ENCODE measurements at places on chromosomes 11 and 22.

DNA sequence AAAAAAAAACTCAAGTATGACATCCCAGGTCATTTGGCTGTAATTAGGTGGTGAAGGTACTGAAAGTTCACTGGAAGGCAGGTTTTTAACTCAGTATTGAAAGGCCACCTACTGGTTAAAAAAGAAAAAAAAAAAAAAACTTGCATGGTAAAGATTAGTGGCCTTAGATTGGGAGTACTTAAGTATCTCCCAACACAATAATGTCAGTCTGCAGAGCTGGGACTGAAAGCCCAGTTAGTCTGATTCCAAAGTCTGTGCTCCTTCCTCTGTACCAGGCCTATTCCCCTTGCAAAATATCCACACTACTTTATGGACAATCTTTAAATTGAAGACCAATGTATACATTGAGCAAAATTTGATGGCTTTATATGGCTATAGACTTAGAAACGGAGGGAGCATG, 85.5 kb downstream of the NOX4 start:
- DNase-seq, result no peak

DNA sequence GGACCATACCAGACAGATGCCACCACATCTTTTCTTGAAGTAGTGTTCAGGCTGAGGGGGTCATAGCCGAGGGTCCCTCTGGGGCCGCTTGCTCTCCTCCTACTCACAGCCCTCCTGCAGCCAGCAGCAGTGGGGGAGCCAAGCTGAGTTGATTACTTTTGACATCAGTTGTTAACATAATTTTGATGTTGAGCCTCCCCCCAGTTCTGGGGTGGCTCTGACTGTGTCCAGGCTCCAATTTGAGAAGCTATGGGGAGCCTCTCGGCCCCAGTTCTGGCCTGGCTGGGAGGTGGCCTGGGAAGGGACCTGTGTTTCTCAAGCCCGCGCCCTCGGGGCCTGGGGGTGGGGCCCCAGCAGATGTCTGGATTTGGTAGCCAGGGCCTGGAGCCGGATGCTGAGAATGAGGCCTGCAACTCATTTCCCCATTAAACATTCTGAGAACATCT, 47.9 kb downstream of the KCNQ1OT1 start:
- no peak for DNase-seq

DNA sequence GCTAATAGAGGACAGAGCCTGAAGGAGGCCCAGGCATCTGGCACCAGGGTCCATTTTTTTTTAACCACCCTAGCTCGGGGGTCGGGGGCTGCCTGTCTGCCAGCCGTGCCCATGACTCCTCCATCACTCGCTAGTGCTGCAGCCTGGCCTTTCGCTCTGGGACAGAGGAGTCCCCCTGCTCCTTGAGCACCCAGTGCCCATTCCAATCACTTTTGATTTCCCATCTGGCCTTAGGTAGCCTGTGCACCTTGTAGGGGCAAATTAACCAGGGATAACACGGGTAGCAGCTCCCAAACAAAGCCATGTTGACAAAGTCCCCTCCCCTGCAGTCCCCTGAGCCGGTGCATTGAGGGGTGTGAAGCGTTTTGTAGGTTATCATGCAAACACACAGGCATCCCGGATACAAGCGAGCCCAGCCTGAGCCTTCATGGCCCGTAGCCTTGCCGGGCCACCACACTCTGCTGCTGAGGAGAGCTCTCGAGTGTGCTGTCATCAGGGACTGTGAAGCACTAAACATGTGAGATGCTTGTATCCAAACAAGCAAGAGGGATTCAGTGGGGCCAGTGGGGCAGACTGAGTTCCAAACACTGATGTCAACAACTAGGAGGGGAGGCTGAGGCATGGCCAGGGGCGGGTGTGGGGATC, 208.7 kb downstream of the DSCAML1 start:
- DNase-seq, result no peak

DNA sequence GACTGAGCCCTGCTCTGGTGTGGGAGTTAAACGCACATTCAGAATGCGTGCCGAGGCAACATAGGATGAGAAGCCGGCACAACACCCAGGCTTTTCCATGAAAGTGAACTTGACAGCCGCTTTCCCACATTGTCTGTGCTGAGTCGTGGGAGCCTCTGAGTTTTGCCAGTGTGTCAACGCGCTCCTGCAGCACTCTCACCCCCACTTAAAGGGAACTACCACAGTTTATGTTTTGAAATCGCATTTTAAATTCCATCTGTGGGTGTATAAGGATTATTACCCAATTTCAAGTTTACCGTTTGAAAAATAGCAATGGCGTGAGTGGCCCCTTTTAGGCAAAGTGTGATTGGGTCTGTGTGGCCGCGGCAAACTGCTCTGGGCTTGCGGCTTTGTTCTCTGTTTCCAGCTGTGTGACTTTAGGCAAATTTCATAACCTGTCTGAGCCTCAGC, 81.5 kb downstream of the FBLN1 start:
- no peak for DNase-seq

DNA sequence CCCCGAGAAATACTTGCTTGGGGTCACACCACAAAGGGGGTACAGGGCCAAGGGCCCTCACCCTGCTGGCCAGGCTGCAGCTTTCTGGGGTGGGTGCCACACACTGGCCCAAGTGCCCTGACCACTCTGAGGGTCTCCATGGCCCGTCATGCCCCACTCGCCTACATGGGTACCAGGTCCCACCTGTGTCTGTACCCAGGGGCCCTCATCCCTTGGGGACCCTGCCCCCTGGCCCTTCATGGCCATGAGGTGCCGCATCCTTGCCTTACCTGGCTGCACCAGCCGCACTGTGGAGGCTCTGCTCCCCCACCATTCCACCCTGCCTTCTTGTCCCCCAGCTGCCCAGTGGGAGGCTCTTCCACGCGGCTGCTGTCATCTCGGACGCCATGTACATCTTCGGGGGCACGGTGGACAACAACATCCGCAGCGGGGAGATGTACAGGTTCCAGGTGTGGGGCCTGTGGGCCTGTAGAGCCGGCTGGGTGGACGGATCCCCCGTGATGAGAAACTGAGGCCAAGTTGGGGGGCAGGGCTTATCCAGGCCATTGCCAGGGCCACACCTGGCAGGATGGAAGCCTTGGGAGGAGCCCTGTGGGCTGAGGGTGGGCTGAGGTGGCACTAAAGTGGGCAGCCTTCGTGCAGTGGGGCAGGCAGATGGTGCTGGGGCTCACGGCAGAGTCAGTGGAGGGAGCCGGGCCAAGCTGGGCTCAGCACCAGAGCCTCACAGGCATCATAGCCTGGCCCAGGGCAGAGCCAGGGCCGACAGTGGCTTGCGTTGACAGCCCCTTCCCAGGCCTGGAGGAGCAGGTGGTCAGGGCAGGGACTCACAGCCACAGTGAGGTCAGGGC, 9.2 kb downstream of the THAP7 start:
- DNase-seq, result no peak

GRCh38 chr11:57322256-57323166, 2.2 kb downstream of the TNKS1BP1 start:
- DNase-seq, result no peak

DNA sequence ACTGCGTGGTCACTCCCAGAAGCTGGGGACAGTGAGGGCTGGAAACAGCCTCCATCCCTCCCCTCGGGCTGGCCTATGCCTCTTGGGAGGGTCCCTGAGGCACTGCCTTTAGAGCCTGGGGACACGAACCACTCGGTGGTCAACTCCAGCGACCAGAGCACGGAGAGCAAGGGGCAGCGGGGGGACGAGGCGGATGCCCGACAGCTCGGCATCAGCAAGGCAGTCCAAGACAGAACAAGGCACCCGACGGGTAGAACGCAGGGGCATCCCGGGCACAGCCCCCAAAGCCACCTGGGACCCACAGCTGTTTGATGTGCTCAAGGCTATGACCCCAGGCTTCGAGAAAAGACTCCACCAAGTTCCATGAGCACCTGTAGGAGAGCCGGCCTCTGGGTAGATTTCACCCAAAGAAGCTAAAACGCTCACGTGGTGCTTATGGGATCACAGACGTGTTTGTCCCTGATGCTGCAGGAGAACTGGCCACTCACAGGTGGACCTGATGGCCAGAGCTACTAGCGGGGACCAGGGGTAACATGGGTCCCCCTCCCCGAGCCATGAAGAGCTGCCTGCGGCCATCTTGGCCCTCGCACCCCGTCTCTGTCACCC, 510 bp upstream of the LSP1 start:
- DNase-seq, result no peak

DNA sequence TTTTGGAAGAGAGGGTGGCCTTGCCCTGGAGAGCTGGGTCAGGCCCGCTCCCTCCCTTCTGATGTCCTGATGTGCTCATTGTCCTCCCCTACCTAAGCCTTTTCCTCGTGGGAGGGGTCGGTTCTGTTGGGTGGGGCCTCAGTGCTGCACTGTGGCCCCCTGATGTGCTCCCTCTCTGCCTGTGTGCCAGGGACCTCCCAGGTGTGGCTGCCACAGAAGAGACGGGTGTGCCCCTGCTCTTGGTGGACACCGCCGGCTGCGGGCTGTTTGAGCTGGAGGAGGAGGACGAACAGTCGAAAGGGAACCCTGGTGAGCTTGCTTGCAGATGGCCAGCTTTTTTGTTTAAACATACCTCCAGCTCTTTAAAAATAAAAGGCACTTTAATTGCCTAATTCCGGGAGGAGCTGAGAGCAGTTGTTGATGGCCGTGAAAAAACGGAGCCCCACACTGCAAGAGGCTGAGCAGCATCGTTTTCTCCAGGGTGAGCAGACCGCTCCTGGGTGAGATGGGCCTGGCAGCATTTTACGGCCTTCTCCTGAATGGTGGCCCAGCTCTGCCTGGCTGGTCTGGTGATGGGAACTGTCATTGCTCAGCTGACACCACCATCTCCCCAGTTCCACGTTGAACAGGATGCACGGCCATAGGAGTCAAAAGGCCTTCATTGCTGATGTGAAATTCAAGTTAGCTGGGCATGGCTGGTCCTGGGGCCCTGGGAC, 30.1 kb downstream of the IGHMBP2 start:
- DNase-seq, result no peak

DNA sequence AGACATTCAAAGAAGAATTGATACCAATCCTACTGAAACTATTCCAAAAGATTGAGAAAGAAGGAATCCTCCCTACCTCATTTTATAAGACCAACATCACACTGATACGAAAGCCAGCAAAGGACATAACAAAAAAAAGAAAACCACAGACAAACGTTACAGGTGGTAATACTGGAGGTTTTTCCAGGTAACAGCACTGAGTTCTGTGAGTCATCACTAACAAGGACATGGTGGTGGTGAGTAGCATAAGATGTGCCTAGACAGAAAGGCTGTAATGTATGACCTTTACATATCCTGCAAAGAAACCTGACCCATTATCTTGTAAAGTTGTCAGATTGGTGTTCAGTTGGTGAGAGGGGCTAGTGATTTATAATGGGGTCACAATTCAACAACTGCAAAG, 15.3 kb downstream of the OR9G1 start:
- no peak for DNase-seq

GRCh38 chr11:83643115-83643514, 356.9 kb upstream of the CCDC90B start:
- no peak for DNase-seq

- DNase-seq, result no peak
Observed at GRCh38 chr11:134410766-134411165, 1.3 kb downstream of the B3GAT1 start.

GRCh38 chr11:86918973-86919372, 36.2 kb downstream of the FZD4 start:
- no peak for DNase-seq

DNA sequence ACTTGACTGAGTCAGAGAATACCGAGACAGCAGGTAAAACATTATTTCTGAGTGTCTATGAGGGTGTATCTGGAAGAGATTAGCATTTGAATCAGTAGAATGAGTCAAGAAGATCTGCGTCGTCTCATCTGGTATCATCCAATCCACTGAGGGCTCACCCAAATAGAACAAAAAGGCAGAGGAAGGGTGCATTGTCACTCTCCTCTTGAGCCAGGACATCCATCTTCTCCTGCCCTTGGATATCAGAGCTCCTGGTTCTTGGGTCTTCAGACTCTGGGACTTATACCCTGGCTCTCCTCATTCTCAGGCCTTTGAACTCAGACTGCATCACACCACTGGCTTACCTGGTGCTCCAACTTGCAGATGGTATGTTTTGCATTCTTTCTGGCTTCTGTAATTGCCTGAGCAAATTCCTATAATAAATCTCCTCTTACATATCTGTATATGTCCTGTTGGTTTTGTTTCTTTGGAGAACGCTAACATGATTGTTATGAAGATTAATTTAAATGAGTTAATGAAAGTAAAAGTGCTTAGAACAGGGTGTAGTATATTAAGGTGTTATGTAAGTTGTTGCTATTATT, 49.3 kb downstream of the ME3 start:
- DNase-seq, result no peak

GRCh38 chr11:73852049-73852448, 24.6 kb downstream of the COA4 start:
- DNase-seq, result no peak

DNA sequence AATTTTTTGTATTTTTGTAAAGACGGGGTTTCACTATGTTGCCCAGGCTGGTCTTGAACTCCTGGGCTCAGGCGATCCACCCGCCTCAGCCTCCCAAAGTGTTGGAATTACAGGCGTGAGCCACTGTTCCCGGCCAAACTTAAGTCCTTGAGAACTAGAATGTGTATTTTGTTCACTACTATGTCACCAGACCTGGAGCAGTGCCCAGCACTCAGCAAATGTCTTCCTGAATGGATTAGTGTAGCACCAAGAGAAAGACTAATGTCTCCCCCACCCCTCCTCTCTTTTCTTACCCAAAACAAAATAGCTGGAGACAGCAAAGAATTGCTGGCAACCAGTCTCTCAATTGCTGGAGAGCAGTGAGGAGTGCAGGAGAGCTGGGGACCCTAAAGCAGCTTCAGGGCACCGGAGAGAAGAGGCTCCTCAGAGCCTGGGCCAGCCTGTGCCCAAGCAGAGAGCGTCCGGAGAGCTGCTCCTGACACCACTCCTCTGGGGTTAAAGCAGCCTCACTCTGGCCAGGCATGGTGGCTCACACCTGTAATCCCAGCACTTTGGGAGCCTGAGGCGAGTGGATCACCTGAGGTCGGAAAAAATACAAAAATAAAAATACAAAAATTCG, 14.9 kb downstream of the SLC25A18 start:
- no peak for DNase-seq

GRCh38 chr11:34263441-34264091, 94.2 kb downstream of the ABTB2 start:
- DNase-seq, result no peak
